ENCODE measurements at places on chromosomes 7 and 10. TPM values are rescaled to one million over a fixed set of nuclear protein-coding genes. Genes with fewer than 3 reads are reported as not detected.

DNA sequence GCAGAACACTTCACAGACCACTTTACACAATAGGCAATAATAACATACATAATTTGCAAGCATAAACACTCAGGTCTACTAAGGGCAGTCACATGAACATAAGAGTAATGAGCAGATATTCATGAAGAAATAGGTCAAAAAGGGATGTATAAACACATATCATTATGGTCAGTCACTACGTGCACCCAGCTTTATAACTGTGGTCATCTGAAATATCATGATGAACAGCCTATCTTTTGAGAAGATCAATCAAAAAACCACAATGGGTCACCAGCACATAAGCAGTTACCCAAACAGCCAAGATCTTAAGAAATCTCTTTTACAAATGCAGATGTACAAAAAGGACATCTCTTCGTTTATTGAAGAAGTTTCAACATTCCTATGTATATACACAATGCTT, 35.5 kb upstream of the DRGX start:
- DNase-seq, result no peak

GRCh38 chr7:155670521-155670920, 26.1 kb downstream of the RBM33 start:
- DNase-seq, result no peak

DNA sequence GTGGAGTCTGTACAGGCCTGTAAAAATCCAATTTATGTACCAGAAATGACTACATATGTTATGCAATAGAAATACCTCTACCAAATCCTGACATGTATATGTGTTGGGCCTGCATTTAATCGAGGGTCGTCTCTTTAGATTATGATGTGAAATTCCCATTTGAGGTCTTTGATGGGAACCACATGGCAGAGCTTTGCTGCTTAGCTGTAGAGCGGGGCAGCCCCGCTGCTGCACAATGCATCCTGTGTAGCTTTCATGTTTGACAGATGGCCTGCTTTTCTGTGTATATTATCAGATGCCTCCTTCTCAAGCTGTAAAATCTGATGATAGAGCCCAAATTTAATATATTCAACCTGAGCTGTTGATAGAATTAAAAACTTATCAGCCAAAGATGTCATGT, 65.8 kb downstream of the RAB18 start:
- no peak for DNase-seq

GRCh38 chr10:16016688-16017087, 156.4 kb upstream of the MINDY3 start:
- no peak for DNase-seq

DNA sequence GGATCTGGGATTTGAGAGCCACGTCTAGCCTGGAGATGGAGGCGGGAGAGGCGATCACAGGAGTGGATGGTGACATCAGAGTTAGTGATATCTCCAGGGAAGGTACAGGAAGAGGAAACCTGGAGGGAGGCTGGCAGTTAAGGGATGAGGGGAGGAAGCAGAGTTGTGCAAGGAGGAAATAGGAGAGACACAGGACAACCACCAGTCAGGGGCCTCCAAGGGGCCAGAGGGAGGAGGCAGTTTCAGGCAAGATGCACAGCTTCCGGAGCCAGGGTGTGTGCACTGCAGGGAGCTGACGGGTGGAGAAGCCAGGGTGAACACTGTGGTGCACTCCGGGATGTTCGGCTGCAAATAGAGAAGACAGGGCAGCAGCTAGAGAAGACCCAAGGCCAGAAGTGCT, 141.2 kb downstream of the GLI3 start:
- no peak for DNase-seq

DNA sequence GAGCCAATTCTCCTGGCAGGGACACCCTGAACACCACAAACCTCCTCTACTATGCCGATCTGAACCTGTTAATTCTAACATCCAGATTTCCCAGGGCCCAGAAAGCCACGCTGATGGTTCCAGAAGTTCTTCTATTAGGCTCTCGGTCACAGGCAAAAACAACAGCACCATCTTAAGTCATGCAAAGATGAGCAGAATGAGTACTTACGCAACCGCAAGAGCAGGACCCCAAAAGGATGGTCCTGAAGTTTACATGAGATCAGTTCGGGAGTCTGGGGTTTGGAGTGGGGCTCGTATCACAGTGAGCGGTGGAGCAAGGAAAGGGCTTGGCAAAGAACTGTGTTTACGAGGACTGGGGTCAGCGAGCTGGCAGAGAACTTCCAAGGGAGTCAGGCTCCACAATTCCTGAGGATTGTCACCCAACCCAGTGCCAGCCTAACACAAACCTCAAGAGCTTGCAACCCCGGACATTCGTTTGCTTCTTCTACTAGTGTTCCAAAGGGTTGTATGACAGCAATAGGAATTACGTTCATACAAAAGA, 532.6 kb downstream of the TNS3 start:
- no peak for DNase-seq

- no peak for DNase-seq
These were observed 517.5 kb upstream of the GALNT17 start for GRCh38 chr7:70614237-70615045.

- no peak for DNase-seq
These were observed 189.9 kb upstream of the PDE1C start for GRCh38 chr7:32259931-32260596.

DNA sequence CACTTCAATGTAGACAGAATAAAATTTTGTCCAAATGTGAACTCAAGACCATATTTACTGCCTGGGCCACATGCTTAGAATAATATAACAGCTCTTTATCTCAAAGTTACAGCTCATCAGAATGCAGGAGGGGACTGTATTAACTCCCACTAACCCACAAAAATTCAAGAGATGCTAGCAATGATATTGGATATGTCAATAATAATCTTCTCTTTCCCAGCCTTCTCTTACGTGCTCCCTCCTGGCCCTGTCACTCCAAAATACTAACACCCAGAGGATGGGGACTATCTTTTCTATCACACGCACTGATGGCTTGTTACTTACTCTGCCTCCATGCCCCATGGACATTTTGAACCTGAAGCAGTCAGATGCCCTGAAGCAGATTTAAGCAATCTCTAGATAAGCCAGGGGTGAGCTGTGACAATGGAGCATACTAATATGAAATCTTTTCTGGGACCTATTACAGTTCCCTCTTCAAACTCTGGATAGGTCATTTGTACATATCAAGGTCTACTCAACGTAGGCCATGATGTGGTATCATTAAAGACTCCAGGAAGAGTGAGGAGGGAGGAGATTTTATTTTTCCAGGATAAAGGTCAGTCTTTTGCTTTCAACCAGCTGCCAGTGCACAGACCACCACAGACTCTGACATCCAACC, 803.0 kb downstream of the GRM8 start:
- no peak for DNase-seq

The CALHM1 gene
- polyA plus RNA-seq, result not detected

The MYL10 gene
- polyA plus RNA-seq, result not detected

The BMPER gene
- 0.58 TPM for polyA plus RNA-seq

The AFAP1L2 gene
- 40.4 TPM for polyA plus RNA-seq

The CYP2C19 gene
- polyA plus RNA-seq, result not detected

All from keratinocyte (primary cell).